ENCODE measurements at places on chromosomes 5 and 9.
A peak's percentile ranks its signal among the peaks of the same experiment; 100 is the strongest.

GRCh38 chr5:32504989-32505596 is 60.6 kb upstream of the ZFR start:
- no peak for DNase-seq

GRCh38 chr5:135353952-135354721 is 44.9 kb downstream of the MACROH2A1 start:
- no peak for DNase-seq

DNA sequence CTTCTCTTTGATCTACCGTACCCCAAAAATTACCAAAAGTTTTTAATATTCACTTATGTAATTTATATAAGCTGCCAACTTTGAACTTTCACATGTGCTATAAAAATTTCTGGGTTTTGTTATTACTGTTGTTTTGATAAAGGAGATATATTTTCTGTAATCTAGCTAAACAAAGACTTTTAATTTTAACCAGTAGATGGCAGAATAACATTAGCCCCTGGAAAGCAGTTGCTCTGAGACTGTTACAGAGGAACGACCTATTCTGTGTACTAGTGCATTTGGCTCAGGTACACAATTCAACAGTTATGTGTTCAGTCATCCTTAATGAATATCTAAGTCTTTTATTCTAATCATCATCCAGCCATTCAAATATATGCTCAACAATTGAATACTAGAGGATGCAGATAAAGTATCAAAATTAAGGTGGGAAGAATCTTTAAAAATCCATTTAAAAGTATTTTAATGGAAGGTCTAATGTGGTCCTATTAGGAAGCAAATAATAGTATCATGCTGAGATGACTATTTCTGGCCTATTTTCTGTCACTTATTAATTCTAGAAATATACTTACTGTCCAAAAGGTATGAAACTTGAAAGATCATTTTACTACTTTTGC is 8.6 kb downstream of the KLHL9 start:
- no peak for DNase-seq

DNA sequence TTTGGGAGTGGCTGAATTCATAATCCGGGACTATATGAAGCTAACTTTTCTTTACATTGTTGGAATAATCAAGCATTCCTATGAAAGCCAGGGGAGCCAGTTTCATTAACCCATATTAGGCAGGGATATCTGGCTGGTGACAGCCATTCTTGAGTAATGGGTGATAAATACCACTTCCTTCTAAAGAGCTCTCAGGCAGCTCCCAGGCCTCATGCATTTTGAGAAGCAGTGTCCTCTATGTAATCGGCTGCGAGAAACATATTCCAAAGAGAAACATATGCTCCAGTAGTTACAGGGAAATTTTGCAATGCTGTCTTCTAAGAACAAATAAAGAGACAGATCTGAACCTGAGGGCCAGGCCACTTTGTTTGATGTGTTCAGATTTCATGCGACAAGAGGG is 83.1 kb downstream of the MSX2 start:
- no peak for DNase-seq

GRCh38 chr9:127586096-127586495 is 26.0 kb upstream of the STXBP1 start:
- no peak for DNase-seq

DNA sequence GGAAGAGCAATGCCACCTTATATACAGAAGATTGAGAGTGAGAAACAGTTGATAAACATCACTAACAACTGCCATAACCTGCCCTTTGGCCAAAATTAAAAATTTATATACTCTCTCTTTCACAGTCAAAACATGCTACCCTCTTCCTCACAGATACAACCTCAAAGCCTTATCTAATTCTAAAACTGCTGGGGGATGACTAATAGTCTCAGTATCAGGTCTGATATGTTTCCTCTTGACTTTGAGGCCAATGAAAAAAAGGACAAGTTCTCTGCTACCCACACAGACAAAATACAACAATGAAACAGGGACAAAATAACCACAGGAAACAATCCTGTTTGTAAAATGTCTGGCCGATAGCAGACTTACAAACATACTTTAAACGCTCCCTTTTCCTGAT is 485.6 kb upstream of the NUDT12 start:
- no peak for DNase-seq

DNA sequence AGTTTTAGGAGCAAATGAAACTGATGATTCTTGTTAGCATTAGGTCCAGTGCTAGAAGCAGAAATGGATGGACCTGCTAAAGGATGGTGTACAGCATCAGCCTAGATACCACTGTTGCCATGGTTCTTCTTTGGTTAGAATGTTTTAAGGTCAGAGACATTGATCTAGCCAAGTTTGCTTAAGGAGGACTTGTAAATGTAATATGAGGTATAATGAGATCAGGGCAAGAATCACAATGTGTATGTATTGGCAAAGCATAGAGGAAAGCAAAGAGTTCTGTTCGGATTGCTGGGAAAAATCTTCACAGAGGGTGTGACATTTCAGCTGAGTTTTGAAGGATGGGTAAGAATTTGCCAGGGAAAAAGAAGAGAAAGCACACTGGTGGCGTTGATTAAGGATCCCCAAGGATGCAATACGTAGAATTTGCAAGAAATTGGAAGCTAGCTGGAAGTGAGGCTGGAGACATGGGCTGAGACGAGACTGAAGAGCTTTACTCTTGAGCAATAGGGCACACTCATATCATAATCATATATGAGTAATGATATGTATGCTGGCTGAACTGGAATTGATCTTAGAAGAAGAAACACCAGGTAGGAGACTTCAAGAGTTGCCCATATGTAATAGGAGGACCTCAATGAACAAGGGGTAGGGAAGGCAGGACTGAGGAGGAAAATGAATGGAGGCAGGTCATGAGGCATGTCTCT is 102.0 kb downstream of the ZNF462 start:
- DNase-seq: no peak

DNA sequence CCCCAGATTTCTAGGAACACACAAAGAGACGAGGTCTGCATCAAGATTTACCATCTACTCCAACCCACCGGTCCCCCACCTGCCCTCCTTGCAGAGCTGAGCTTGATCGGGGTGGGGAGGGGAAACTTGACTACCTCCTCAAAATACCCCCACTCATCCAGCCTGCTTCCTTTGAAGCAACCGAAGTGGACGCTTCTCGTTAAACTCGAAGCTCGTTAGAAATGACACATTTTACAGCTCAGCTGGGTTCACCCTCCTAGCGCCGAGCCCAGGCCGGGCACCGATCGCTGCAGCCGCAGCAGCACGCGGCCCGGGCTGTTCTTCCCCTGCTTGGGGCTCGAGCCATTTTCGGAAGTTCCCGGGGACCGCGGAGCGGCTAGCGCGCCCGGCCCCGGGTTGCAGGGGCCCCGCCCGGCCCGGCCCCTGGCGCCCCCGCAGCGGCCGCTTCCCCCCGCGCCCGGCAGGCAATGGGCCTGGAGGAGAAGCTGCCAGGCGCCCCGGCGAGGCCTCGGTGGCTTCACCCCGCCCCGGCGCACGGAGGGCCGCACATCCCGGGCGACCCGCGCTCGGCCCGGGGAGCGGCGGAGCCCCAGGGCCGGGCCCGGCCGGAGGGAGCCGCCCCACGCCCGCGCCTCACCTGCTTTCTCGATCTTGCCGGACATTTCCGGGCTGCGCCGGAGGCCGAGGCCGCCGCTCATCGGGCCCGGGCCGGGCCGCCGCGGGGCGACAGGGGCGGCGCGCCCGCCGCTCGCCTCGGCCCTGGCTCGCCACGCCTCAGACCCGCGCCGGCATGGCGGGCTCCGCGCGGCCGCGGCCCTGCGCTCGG is 530 bp downstream of the RAPGEF1 start:
- no peak for DNase-seq

- DNase-seq: no peak
Measured at GRCh38 chr5:126471247-126471646, 48.0 kb downstream of the GRAMD2B start.

DNA sequence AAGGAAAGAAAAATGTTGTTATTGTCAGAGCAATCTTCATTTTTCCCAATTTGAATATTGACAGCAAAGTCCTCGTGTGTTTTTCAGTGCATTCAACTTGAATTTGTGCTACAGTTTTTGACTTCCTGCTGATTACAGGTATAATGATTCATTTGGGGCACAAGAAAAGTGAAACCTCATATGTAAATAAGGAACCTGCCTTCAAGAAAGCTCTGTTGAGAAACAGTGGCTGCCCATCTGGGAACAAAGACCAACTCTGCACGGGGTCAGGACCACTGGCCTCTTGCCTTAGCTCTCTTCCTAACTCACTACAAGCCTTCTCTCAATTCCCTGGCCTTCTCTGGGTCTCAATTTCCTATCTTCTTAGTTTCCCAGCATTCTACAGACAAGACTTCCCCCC is 21.0 kb downstream of the TIMD4 start:
- no peak for DNase-seq

GRCh38 chr9:15211160-15211814 is 95.7 kb downstream of the TTC39B start:
- DNase-seq: peak; percentile 30

DNA sequence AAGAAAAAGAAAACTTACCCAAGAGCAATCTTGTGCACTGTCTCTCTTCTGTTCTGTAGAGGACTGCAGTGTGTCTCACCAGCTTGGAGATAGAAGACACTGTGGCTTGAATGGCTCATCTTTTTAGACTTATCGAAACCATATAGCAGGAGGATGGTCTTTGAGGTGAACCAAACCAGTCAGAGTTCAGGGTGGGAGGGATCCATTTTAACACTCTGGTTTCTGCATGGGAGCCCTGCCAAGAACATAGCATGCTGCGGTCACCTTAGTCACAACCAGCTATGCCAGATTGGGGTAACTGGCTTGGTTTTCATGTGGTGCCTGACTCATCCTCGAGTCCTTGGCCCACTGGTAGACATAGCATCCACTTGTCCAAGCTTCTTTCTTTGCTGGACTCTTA is 135.1 kb downstream of the PAPPA start:
- DNase-seq: no peak

DNA sequence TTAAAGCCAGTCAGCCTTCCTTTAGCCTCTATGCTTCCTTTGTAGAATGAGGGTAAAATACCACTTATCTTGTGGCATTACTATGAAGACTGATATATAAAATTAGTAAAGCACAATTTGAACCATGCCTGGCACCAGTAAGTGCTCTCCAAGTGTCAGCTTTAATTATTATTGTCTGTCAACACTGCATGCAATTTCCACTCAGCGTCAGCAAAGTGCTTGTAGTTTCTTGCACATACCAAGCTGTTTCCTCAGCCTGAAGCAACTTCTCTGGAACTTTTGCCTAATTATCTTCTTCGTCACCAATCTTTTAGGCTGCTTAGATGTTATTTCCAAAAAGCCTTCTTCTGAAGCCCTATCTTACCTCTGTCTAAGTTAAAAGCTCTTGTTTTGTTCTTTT is 177.3 kb downstream of the CDC42SE2 start:
- no peak for DNase-seq

GRCh38 chr5:80577707-80578106 is 7.6 kb upstream of the ANKRD34B start:
- no peak for DNase-seq

DNA sequence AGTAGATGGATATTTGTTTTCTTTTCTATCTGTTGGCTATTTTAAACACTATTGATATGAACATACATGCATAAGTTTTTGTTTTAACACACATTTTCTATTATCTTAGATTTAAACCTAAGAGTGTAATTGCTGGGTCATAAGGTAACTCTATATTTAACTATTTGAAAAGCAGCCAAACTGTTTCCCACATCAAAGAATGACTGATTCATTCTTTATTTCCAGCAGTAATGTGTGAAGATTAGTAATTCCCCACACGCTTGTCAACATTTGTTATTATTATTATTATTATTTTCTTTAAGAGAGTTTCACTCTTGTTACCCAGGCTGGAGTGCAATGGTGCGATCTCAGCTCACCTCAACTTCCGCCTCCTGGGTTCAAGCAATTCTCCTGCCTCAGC is 1495.8 kb downstream of the EFNA5 start:
- DNase-seq: no peak

GRCh38 chr5:5381310-5381913 is 41.1 kb upstream of the ICE1 start:
- DNase-seq: no peak

- no peak for DNase-seq
Measured at GRCh38 chr5:132387640-132388117, 18.2 kb downstream of the SLC22A5 start.

- no peak for DNase-seq
Measured at GRCh38 chr5:103674251-103674650, 111.7 kb upstream of the NUDT12 start.

DNA sequence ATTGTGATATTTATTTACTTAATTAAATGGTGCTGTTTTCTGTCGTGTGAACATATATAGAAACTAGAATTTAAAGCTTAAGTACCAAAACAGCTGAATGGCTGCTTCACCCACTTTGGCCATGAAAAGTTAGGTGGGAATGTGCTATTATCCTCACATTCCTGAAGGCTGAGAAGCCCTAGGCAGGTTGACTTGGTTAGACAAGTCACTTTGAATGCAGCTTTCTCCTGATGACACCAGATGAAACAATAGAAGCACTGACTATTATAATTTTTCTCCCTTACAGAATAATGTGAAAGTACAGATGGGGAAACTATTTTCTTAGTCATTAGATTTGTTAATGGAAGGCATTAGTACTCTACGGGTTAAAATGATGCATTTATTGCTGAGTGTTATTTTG is 65.1 kb upstream of the C5orf46 start:
- DNase-seq: no peak

GRCh38 chr9:20650750-20651299 is 28.5 kb upstream of the MLLT3 start:
- DNase-seq: no peak

GRCh38 chr5:23506329-23507236 is 826 bp upstream of the PRDM9 start:
- DNase-seq: no peak

GRCh38 chr5:105639511-105639910 is 2031.2 kb downstream of the EFNA5 start:
- no peak for DNase-seq

DNA sequence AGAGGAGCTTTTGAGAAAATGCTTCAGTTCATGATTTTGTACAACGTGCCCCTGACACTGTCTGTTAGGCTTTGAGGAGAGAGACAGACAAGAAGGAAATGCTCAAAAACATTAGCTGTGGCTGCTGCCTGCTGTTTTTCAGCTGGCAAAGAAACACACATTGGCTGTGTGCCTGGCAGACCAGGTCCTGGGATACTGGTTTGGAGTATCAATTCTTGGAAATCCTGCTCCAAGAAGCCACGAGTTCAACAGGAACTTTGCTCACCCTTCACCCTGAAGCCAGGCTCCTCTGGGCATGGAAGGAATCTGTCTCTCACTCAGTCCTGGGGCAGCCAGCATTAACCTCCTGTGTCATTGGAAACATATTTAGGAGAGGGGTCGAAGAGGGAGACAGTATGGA is 245.5 kb downstream of the AUH start:
- DNase-seq: no peak

- DNase-seq: no peak
Measured at GRCh38 chr5:134242146-134242545, 16.3 kb upstream of the PPP2CA start.

DNA sequence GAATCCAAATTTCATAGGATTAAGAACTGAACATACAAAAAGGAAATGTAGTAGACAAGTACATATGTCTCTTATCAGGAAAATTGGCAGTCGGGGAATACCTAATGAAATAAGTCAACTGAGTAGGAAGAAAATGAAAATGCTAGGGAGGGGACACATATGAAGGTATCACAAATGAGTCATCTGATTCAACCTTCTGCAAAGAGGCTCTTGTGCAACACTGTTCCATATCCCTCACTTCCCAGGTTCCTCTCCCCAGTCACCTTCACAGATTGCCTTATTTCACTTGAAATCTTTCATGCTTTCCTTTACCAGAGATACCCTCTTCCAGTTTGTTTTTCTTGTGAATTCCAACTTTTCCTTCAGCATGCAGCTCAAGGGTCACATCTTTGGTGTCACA is 139.0 kb downstream of the RFX3 start:
- DNase-seq: no peak

GRCh38 chr5:143229426-143229895 is 174.0 kb downstream of the NR3C1 start:
- DNase-seq: no peak

GRCh38 chr9:109843641-109844040 is 63.6 kb downstream of the PALM2AKAP2 start:
- no peak for DNase-seq
